ENCODE measurements at places on chromosomes 16 and 17. TPM values are rescaled to one million over a fixed set of nuclear protein-coding genes. Genes with fewer than 3 reads are reported as not detected.

- no peak for DNase-seq
Observed at GRCh38 chr16:6955303-6955702, 377.3 kb upstream of the RBFOX1 start.

The GOT2 gene
- total RNA-seq, result 45.5 TPM

DNA sequence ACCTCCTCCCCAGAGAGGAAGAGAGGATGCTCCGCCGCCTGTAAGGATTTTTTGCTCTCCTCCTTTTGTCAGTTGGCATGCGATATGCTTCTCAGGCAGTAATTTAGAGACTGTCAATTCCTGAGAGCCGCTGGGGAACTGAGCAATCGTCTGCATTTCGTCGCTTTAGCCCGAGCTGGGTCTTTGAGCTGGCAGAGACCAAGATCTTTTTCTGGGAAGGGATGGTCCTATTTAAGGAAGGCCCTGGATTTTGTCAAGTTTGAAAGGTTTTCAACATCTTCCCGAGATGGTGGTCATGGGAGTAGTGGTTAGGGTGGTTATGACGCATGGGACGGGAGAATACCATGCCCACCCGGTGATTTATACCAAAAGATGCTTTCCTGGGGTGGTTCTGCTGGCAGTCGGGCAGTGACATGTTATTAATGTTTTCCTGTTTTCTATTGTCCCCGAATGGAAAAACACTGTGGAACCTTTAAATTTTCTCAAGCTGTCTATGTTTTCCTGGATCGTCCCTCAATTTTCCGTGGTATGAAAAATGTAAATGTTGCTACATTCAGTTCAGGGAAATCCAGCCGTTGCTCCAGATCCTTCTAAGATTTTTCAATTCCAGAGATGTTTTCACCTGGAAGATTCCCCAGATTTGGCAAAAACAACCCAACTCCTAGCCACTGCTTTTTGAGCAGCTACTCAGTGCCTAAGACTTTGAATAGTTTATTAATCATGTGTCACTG, 586.4 kb downstream of the MAF start:
- DNase-seq, result no peak

GRCh38 chr17:50206604-50207293, 5.3 kb upstream of the COL1A1 start:
- peak; percentile 66 for DNase-seq

DNA sequence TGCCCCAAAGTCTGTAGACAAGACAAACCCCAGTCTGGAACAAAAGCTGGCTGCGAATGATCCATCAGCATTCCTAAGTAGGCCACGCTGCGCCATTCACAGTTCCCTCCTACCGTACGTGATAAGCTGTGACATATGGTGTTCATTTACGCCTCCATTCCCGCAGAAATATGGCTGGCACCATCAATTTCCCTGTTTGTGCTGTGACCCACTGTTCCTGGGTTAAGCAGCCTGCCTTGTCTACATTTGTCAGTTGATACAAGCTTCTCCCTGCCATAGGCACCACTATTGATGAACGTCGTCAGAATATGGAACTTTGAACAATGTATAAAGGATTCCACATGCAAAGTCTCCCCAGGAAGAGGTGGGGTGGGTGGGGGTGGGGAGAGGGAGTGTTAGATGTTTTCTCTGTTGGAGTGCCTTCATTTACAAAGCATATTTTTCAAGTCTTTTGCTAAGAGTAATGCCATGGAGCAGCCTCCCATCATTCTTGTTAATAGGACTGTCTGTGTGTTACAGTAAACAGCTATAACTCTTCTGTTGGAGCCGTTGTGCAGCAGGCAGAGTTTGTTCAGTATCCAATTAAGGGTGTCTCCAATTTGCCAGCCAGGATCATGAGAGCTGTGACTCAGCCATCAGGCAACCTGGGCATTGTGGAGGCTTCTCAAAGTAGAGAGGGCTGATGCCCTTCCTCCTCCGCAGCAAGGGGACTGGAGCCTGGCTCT, 294.6 kb downstream of the TMEM114 start:
- DNase-seq, result no peak

The NR1D1 gene
- 0.28 TPM for total RNA-seq

- DNase-seq, result peak; percentile 63
Observed at GRCh38 chr17:27544350-27545131, 86.4 kb upstream of the LGALS9 start.

DNA sequence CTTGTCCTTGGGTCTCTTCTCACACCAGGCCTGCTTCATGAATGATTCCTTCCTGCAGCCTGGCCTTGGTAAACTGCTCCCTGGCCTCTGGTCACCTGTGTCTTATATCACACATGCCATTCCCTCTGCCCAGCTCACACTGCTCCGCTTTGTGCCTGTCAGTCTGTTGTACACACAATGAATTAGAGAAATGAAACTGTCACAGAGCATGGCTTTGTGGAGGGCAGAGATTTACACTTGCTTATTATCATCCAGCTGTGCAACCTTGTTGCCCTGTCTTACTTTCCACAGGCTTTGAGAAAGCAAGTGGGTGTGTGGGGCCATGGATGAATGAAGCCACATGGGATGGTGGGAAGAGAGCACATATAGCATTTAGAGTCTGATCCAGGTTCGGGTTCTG, 22.4 kb downstream of the ALDH3A2 start:
- DNase-seq, result no peak

The NHERF2 gene
- total RNA-seq, result 20.8 TPM

GRCh38 chr16:54554581-54554980, 268.0 kb upstream of the IRX3 start:
- no peak for DNase-seq

The KRTAP4-3 gene
- total RNA-seq, result not detected

The CDH3 gene
- not detected for total RNA-seq

DNA sequence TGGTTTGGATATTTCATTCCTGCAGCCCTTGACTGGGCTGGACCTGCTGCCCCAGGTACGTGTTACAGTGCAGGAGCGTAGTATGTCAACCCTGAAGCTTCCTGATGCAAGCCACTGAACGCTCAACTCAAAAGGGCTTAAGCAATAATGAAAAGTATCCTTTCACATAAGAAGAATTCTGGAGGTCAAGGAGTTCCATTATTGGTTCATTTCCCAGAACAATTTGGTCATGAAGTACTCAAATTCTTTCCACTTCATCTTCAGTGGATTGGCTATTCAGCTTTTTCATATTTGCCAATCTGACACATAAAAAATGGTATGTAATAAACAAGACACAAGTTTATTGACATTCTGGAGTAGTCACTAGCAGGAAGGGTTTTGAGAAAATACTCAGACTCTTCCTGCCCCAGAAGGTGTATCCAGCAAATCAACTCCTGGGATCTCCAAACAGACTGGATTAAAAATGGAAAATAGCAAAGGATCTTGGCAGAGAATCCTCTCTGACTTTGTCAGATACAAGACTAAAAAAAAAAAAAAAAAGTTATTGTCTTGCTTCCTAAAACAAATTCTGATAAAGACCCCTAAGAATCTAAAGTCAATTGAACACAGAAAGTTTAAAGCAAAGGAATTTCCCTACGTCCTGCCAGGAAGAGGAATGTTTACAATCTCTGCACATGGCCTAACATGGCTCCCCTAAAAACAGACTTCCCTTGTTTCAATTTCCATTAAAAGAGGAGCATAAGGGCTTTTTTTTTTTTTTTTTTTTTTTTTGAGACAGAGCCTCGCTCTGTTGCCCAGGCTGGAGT, 37.5 kb upstream of the WSB1 start:
- DNase-seq, result peak; percentile 86

DNA sequence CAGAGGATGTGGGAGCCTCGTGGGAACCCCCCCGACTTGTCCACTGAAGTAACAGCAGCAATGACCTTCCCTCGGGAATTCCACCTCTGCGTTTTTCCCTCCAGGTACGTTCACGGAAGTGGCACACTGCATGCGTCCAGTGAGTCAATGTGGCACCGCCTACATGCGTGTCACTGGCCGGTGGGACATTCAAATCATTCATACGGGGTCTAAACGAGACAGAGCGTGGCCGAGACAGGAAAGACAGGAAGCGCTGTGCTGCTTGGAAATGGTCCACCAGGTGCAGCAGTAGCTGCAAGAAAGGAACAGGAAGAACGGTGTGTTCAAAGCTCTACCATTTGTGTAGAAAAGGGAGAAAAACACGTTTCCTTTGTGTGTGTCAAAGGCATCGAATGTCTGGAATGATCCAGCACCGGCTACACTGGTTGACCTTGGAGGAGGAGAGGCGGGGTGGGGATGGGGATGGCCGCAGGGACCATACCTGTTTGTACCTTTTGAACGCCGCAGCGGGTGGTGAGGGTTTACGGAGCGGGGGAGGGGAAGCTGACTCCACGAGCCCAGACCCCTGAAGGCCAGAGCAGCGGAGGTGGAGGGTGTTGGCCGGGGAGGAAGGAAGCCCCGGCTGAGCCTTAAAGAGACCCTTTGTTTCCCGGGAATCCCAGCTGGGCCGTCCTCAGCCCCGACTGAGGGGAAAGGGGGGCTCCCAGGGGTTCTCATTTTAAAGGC, 1.7 kb upstream of the PGAP6 start:
- no peak for DNase-seq

DNA sequence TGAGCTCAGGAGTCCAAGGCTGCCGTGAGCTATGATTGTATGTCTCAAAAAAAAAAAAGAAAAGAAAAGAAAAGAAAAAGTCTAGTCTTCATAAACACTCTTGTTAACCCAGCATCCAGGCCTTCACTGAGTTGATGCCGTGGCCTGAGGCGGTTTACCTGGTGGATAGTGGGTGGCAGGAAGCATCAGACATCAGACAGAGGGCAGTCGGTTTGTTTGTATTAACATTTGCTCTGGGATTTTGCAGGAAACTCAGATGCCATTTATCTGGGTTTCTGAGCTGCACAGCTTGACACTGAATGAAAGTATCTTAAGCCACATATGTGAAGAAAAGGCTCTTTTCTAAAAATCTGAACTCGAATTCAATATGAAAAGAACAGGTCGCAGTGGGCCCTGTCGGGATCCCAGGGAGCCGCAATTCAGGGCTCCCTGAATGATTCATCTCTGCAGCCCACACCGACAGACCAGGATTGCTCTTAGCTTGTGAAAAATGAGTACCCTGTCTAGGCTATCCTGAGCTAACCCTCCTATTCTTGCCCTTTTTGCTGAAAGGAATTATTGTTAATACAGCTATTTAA, 1.1 kb upstream of the DBNDD1 start:
- DNase-seq, result peak; percentile 36

GRCh38 chr17:31388351-31388750, 3.1 kb upstream of the RAB11FIP4 start:
- DNase-seq, result no peak

DNA sequence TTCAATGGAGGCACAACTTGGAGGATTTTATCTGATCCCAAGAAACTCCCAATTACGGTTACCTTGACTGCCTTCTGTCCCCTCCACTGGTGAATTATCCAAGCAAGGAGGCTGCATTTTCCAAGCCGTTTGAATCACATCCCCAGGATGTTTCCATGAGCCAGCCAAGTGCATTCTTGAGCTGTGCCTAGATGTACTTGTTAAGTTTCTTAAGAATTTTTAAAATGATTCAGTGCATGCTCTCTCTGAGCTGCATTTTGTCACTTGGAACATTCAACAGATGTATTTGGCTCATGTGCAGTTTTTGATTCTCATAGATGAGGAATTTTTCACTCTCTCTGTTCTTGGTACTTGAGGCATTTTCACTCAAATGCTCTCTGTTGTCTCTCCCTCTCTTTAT, 202.6 kb upstream of the MYOCD start:
- DNase-seq, result peak; percentile 86

- no peak for DNase-seq
Observed at GRCh38 chr17:16293931-16294330, 59.3 kb downstream of the CENPV start.

DNA sequence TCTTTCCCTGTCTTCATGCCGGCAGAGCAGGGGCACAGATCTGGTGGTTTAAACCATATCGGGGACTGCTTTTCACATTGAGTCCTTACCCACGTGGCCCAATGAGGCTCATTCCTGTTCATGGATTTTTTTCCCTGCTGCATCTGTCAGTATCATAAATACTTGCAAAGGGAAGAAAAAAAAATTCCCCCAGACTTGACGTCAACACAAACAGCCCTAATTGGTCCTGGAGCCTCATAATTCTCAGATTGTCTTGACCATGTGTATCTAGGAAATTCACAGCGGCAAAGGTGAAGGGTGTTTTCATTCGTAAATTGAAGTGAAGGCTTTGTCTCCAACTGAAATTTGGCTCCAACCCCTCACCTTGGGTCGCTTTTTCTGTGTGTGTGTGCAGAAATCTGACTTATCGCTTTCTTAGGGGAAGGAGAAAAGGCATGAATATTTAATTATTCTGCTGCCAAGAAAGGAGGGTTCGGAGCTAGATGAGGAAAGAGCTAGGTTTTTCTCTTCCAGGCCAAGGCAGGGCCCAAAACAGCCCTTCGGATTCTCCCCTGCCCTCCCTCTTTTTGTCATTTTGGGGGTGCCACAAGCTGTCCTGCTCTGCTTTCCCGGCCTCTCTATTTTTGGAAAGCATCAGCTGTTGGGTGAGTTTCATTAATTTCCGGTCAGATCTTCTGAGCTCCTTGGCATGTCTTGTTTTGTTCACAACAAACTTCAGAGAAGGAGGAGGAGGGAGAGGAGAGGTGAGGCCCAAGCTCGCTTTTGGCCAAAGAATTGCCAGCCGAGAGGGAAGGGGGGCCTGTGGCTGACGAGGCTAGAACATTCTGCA, 17.8 kb upstream of the CIBAR2 start:
- peak; percentile 68 for DNase-seq

The KRTAP4-4 gene
- total RNA-seq, result not detected

The CES5A gene
- not detected for total RNA-seq

DNA sequence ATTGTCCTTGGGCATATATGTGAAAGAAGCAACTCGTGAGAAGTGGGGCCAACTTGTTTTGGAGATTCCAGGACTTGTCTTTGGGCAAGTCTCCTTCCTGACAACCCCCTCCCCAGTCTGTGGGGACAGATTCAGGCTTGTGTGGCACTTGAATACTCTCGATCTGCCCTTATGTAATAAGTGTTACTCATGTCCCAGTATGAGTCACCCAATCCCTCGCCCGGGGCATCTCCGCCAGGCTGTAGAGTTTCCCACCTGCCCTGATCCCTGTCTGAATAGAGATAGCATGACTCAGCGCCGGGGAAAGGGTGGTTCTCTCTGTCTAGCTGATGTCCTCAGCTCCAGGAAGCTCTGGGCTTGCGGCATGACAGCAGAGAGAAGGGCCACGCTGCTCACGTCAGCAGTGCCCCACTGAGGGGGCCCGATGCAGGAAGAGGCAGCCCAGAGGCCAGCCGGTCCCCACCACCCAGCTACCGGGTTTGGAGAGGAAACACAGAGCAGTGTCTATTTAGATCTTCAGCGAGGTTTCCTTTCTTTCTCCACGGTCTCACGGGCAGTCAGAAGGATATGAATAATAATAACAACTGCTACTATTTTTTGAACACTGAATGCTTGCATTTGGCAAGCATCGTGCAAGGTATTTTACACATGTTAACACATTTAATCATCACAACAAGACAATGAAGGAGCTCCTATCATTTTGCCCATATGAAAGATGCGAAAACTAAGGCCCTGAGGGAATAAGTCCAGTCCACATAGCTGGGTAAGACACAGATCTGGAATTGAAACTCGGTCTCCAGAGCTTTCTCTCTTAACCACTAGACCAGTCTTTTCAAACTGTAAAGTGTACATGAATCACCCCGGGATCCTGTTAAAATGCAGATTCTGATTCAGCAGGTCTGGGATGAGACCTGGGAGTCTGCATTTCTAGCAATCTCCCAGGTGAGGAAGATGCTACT, 426.7 kb upstream of the MAF start:
- DNase-seq, result peak; percentile 72

Measured in IMR-90 (cell line).